ENCODE measurements at places on chromosomes 6 and 20.

- DNase-seq = no peak
Observed at GRCh38 chr6:154474648-154475428, 35.6 kb downstream of the CNKSR3 start.

GRCh38 chr6:67431076-67431475, 1204.0 kb upstream of the ADGRB3 start:
- DNase-seq = no peak

DNA sequence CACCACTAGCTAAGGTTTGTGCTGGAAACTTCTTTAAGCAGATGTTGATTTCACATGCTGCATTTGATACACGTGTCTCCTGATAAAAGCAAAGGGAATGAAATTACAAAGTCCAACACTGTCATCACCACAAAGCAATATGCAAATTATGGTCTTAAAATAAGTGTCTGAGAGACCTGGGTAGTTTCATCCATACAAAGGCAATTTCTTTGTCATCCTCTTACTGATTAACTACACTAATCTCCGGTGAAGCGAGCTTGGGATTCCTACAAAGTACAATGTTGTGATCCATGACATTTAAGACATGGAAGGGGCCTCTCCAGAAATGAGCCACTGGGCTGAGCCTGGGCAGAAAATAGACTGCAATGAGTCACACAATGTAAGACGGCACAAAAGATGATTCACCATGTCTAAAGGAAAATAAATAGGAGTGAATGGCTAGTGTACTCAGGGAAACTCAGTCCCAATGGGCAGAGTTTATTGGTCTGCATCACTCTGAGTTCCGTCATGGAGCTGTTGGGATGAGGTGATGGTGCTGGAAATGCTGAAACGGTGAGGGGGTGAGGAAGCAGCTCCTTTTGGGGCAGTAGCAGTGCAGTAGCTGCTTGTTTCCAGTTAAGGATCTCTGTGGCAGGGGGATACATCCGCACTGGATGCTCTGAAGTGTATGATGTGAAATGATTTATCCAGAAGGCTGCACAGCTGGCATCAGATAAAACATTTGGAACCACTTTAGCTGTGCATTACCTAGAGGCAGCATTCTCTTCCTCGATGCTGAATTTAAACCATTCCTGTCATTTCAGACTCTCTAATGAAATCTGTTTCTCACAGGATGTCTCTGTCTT, 103.3 kb downstream of the IBTK start:
- DNase-seq = no peak

GRCh38 chr20:4989570-4989969, 11.7 kb downstream of the SLC23A2 start:
- DNase-seq = no peak

DNA sequence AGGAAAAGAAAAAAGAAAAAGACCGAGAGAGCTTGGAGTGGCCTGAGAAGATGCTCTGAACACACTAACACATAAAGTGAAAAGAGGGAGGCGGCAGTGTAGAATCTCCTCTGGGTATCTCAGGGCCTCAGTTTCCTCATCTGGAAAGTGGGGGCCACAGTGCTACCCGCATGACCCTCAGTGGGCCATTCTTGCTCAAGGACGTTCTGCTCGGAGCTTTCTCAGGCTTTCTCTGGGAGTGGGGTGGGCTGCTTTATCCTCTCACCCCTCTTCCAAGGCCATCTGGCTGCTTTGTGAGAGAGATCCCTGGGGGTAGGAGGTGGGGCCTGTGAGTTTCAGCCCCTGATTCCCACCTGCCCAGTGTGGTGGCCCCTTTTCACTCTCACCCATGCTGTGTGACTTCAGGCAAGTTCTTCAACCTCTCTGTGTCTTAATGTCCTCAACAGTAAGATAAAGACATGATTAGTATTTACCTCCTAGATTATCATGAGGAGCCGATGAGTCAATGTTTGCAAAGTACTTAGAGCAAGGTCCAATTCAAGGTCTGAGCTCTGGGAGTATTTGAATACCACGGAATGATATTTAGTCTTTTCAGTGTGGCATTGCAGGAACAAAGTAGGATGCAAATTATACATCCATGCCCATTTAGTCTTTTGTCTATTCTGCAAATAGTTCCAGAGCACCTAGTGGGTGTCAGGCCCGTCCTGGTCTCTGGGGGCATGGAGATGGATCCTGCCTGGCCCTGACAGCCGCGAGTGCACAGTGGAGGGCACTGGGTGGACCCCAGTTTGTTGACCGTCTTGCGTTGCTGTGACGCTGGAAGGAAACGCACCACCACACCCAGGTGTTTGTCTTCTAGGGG, 34.3 kb downstream of the SRC start:
- no peak for DNase-seq

DNA sequence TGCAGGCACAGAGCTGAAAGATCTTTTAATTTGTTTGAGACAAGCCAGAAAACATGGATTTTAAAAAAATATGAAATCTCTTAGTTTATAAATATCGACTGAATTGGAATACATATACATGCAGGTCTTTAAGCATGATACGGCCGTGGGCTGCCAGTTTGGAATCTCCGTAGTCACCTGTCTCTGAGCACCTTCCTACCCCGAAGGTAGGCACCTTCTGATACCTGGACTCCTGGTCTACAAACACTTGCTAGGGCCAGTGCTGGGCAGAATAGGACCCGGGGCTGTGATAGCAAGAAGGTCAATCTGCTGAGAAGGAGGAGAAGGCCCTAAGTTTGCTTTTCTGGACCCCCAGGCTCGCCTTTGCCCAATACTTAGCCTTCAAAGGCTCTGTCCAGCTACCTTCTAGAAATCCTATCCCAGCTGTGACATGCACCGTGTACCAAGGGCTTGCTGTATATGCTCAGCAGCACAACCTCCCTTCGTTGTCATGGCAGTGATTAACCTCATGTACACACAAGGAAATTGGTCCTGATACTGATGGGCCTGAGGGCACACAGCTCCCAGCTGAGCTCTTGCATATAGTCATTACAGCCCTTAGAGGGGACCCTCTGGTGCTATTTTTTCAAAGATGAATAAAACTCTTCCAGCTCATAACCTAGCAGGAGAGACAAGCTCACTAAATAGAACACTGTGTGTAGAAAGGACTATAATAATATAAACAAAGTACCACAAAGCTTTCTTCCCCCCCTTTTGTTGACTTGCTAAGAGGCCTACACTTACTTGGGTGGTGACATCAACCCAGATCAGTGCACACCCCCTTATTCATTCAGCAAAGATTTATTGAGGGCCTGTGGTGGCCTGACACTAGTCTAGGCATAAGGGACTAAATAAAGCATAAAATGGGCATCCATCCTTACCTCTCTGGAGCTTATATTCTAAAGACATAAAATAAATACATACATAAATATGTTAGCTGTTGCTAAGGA, 17.7 kb downstream of the SNPH start:
- no peak for DNase-seq

- no peak for DNase-seq
Observed at GRCh38 chr6:113445201-113445600, 411.9 kb upstream of the MARCKS start.

GRCh38 chr6:62974452-62974851, 236.8 kb upstream of the FKBP1C start:
- no peak for DNase-seq

DNA sequence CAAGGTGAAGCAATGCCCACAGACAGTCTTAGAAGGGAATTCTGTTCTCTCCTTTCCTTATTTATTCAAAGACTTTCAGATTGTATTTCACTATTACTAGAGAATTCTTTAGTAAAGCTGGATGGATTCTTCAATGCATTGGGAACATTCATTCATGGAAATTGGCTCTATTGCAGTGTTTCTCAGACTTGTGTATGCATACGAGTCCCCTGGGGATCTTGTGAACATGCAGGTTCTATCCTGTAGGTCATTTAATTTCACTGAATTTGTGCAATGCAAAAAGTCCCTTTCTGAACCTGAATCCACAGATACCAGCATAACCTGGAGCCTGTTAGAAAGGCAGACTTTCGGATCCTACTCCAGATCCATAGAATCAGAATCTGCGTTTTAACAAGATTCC, 160.9 kb upstream of the AHI1 start:
- DNase-seq = no peak

- peak; percentile 79 for DNase-seq
Observed at GRCh38 chr6:68777956-68778355, 142.9 kb downstream of the ADGRB3 start.

- no peak for DNase-seq
Observed at GRCh38 chr6:148134592-148134991, 208.0 kb upstream of the SASH1 start.

DNA sequence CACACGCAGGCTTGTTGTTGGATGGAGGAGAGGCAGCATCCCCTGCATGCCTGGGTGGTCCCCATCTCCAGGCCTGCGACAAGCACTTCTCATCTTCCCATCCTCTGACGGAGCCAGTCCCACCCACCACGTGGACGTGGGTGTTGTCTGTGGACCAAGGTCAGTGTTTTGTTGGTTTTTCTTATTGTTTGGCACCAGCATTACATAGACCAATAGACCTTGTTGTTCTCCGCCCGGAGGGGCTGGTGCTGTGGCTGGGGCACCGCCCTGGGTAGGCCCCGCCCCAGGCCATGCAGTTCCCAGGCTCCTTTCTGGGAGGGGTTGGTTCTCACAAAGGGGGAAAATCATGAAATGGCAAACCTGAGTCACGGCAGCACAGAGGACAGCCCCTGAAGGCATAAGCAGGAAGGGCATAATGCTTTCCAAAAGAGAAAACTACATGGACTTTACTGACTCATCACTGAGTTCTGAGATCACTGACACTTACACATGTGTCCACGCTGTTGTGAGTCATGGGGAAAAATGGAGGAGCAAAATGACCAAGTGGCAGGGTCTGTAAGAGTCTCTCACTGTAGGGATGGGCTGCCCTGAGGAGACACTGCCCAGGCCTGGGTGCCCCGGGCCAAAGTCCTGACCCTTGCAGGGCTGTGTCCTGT, 90.8 kb downstream of the THBS2 start:
- DNase-seq = no peak

GRCh38 chr6:107894809-107895396, 63.1 kb downstream of the SEC63 start:
- no peak for DNase-seq

DNA sequence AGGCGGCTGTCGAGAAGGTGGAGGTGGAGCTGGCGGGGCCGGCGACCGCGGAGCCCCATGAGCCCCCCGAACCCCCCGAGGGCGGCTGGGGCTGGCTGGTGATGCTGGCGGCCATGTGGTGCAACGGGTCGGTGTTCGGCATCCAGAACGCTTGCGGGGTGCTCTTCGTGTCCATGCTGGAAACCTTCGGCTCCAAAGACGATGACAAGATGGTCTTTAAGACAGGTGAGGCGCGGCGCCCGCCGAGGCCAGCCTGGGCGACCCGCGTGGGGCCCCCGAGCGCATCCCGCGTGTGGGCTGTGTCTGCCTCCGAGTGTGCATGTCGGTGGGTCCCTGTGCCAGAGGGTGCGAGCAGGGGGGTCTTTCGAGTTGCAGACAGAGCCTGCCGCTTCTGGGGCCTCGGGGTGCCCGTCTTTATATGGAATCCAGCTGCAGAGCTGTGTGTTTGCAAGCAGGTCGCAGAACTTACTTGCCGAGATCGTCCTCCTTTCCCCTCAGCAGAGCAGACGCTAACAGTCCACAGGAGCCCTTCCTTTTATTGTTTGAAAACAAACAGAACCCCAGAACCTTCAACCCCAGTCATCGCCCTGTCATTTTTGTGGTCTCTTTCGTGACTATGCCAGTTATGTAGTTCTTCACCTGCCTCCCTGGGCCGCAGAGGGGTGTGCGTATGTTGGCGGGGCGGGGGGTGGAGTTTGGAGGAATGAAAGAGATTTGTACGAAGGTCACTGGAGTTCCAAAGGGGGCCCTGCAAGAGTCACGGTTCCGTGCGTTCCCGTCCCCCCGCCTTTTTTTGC, 766 bp downstream of the SLC16A10 start:
- no peak for DNase-seq

DNA sequence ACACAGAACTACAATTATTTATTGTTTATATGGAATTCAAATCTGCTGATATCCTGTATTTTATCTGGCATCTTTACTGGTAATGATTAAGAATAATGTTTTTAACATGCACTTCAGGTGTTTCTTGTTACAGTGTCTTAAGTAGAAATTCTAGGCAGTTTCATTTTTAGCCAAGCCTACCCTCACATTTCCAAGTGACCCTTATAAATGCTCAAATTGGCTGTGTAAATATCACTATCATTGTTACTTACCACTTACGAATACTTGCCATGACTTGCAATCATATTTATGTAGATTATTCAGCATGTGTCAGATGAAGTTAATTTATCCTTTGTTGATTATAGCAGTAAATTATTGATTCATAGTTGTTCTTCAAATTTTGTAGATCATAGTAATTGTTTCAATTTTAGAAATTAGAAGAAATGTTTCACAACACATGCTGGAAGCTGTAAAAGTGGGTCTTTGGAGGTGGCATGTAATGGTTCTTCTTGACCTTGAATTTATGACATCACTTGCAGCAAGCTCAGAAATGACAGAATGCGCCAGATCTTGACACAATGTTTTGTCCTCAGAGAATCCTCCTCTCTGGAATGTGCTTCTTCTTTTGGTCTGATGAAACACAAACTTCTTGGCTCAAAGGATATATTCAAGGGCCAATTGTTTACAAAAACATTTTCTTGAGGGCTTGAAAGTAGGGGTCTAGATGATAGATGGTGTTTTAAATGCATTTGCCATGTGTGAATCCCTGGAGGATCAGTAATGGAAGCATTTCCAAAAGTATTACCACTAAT, 471.8 kb downstream of the COL12A1 start:
- DNase-seq = no peak

- no peak for DNase-seq
Observed at GRCh38 chr20:42173440-42173839, 555.3 kb upstream of the CHD6 start.

DNA sequence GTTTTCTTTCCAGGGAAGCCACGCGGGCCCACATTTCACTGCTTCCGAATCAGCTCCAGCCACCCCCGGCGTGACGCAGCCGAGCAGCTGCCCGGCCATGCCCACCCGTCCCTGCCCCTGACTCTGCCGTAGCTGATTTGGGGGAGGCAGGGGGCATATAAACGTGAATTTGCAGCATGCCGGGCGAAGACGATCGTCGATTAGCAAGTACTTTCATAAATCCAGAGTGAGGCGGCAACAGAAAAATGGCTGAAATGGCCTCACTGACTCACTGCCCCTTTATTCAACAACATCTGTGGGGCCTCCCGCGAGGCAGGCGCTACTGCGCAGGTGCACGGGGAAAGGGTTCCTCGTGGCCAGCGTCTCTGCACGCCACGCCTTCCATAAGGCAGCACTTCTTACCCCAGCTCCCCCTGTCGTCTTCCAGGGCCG, 118.0 kb downstream of the DLL1 start:
- no peak for DNase-seq

DNA sequence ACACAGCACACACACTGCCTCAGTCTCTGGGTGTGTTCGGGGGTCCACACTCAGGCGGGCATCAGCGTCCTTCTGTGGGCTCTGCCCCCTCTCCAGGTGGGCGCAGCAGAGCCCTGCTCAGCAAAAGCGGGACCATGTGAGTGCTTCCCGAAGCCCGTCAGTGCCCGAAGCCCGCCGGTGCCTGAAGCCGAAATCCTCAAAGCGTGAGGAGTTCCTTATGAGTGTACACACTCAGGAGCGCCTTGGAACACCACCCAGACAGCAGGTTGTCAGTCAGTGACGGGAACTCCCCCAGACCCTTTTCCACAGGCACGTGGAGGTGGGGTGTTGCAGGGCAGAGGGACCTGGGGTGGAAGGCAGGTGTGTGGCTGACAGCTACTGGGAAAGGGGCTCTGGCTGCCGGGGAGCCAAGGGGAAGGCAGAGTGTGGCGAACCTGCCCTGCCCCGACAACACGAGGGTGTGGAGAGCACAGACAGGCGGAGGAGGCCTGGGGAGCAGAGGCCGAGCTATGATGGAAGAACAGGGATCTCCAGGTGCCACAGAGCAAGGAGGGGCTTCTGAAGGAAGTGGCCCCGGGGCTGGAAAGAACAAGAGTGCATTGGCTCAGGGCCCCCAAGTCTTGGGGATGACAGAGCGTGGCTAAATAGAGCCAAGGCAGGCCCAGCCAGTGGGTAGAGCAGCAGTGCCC, 87.7 kb downstream of the RAMACL start:
- no peak for DNase-seq

Measured in hippocampal formation (tissue), 2 donors.